ENCODE measurements at places on chromosomes 5 and 9. TPM values are rescaled to one million over a fixed set of nuclear protein-coding genes. Genes with fewer than 3 reads are reported as not detected.

DNA sequence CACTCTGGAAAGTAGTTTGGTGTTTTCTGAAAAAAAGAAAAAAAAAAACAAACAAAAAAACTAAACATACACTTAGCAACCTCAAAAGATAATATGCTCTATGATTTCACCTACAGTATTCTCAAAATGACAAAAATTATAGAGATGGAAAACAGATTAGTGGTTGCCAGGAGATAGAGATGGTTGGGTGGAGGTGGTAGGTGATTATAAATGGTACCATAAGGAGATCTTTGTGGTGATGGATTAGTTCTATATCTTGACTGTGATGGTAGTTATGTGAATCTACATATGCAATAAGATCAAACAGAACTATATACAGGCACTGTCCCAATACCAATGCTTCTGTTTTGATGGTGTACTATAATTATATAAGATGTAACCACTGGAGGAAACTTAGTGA lies 32.0 kb downstream of the PTBP3 start:
- no peak for DNase-seq

PAEP gene
- not detected for total RNA-seq

DNA sequence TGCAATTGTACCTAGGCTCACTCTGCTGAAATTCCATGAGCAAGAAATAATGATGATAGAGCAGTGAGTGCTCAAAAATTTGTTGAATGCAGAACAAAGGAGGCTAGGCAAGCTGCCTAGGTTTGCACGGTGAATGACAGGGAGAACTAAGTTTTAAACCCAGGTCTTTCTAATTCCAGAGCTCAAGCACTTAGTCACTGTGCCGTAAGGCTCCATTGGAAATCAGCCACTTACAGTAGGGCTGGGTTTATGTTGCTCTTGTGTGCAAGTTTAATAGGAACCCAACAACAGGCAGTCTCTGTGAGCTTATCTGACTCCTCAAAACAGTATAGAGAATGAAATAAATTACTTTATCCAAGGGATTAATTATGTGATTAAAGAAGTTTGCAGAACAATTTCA lies 147.0 kb downstream of the CSNK1G3 start:
- no peak for DNase-seq

- no peak for DNase-seq
These were observed 23.9 kb downstream of the RORB start for GRCh38 chr9:74521009-74521408.

DBH gene
- not detected for total RNA-seq

DNA sequence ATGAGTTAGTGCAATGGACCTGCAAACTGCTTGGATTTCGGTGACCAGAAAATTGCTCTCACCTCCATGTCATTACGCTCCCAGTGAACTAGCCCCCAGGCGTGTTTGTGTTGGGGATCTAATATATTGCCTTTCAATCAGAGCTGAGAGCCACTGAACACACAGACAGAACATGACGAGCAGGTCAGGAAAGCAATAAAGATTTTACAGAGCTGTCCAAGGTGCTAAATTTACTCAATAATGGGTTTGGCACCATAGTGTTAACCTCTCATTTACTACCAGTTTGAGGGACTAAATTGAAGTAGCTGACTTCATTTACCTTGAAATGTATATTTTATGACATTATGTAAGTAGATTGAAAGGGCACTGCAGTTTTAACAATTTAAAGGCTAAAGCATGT lies 383.0 kb downstream of the EBF1 start:
- DNase-seq, result no peak

C5orf58 gene
- total RNA-seq, result not detected

DNA sequence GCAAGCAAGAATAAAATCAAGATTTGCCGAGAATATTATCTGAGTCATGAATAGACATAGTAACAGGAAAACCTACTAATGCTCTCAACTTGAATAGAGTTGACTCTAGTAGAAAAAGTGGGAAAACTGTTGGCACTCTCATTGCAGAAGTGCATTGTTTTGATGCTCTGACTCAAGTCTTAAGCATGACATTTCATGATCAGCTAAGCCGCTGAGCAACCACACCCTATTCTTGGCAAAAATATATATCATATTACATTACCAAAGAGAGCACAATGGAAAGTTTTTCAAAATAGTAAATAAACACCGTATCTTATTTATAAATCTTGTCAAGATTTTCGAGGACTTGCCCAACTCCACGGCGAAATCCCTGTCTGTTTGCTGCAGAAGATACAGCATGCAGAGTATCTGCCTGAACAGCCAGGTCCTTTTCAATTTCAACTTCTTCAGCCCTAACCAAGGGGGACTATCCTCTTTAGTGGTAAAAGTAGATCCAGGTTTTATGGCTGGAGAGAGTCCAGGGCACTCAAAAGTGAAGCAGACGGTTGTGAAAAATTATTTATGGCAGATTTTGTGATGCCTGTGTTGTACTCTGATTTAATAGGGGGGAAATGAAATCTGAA lies 13.9 kb upstream of the ADAMTSL1 start:
- peak; percentile 84 for DNase-seq

ACTBL2 gene
- total RNA-seq, result 0.24 TPM
